ENCODE measurements at places on chromosomes 1 and 21.

DNA sequence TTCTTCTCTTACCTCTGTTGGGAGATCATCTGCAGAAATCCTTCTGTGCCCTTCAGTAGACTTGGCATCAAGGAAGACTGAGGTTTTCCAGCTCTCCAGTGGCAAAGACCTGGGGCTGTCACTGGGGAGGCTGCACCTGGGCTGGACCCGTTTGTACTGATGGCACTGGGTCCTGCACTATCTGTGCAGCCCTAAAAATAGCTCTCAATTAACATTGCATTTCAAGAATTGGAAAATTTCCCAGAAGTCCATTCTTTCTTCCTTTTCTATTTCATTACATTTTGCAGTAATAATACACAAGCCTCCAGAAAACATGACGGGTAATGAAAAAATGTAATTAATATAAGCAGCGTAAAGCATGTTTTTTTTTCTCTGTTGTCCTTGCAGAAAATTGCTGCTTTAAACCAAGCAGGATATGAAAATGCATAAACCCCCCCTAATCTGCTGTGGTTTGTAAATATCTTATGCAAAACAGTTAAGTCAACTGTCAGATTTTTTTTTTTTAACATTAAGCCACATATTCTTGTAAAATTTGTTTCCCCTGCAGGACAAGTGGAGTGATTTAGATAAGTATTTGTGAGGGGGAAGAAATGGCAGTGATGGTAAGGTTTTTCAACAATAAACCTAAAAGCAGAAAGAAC, 64.9 kb downstream of the LMO4 start:
- DNase-seq = no peak

- no peak for DNase-seq
These were observed 20.6 kb upstream of the BACE2 start for GRCh38 chr21:41147096-41147978.

DNA sequence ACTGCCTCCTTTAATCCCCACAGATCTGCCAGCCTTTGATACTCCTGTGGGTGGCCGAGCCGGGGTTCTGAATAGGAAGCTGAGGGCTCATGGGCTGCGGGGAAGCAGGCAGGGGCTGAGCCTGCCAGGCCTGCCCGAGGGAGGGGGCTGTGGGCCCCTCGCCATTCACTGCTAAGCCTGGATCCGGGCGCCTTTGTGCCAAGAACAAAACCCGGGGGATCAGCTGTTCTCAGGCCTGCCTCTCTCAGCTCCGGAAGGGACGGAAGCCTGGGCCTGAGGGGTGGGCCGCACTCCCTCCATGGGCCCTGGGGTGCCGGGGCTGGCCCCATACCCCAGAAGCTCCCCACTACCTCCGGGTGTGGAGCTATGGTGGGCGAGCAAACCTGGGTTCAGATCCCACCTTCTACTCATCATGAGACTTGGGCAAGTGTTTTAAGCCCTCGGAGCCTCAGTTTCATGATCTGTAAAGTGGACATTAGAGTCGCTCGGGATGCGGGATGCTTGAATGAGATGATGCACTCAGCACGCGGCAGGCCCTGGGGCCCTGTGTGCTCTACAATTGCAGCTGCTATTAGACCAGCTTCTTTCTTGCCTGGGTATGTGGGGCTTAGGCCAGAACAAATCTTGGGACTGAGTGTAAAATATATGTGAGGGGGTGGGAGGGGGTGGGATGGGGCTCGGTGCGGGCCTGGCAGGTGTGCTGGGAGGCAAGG, 19.2 kb upstream of the EPHA2 start:
- no peak for DNase-seq

GRCh38 chr1:156308078-156308477, 9.0 kb upstream of the VHLL start:
- no peak for DNase-seq

GRCh38 chr1:5793516-5793915, 198.7 kb downstream of the NPHP4 start:
- no peak for DNase-seq

GRCh38 chr1:62654744-62655143, 33.4 kb downstream of the DOCK7 start:
- DNase-seq = no peak

GRCh38 chr1:154629061-154629674, 21.2 kb upstream of the ADAR start:
- DNase-seq = no peak

GRCh38 chr1:164648636-164649035, 89.7 kb downstream of the PBX1 start:
- DNase-seq = no peak

GRCh38 chr1:231357831-231358354, 19.8 kb downstream of the SPRTN start:
- peak; percentile 28 for DNase-seq

DNA sequence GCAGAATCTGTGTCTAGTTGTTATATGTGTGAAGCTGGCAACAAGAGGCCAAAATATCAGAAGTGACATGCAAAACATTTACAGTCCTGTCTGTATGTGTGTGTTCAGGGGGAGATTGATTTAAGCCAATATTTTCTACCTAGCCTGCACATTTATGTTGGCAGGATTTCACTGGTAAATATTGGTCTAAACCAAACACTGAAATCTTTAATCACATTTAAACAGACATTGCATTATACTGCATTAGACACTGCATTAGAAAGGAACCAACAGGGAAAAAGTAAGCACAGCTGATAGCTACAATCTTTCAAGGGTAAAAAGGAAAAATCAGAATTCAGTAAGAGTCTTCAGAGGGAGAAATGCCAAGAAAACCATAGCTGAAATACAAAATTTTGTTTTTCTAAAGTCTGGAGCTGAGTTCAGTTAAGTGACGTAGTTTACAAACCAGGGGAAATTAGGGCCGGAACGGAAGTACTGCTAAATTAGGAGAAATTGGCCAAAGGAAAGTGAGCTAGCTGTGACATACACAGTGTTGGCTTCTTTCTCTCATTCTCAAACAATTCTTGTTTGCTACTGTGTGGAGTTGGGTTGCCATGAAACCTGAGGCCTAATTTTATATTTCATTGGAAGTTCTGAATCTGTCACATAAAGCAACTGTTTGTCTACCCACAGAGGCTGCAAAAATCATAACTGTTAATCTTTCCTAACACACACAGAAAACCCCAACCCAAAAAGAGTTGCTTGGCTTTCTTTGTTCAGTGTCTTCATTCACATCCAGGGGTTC, 217.3 kb upstream of the SGIP1 start:
- no peak for DNase-seq

- DNase-seq = no peak
These were observed 68.4 kb upstream of the CHRM3 start for GRCh38 chr1:239317948-239318347.

DNA sequence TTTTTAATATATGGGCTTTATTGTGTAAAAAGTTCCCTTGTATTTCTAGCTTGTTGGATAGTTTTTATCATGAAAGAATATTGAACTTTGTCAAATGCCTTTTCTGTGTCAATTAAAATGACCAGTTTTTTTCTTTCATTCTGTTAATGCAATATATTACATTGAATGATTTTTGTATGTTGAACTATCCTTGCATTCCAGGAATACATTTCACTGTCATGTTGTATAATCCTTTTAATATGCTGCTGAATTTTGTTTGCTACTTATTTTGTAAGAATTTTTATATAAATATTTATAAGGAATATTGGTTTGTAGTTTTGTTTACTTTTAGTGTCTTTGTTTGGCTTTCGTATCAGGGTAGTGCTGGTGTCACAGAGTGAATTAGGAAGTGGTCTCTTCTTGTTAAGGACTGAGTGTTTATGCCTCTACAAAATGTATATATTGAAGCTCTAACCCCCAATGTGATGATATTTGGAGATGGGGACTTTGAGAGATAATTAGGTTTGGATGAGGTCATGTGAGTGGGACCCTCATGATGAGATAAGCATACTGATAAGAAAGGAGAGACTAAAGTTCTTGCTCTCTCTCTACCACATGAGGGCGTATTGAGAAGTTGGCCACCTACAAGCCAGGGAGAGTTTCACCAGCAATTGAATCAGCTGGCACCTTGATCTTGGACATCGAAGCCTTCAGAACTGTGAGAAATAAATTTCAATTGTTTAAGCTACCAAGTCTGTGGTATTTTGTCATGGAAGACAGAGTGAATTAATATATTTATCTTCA, 12.0 kb upstream of the SLAMF6 start:
- no peak for DNase-seq

GRCh38 chr1:53316766-53317581, 10.9 kb downstream of the LRP8 start:
- peak; percentile 29 for DNase-seq

GRCh38 chr1:55386456-55386855, 171.3 kb upstream of the USP24 start:
- DNase-seq = no peak

GRCh38 chr1:2553871-2554620, 2.1 kb upstream of the TNFRSF14 start:
- no peak for DNase-seq

DNA sequence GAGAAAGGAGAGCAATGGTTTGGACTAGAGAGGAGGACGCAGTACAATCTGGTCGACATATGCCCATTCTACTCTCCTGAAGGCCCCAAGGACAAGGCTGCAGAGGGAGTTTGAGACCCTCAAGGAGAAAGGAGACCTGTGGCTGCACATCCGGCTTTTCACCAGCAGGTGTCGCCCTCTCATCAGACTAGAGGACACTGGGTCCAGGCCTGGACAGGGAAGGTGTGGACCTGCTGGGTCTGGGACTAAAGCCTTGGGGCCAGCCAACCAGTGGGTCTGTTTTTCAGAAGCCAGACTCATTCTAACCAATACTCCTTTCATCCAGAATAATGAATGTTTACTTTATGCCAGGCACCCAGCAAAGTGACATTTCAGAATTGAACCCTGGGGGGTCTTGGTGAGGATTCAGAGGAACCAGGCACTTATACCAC, 5.0 kb downstream of the SRARP start:
- DNase-seq = peak; percentile 80

GRCh38 chr1:40059338-40059959, 18.9 kb downstream of the CAP1 start:
- DNase-seq = no peak

DNA sequence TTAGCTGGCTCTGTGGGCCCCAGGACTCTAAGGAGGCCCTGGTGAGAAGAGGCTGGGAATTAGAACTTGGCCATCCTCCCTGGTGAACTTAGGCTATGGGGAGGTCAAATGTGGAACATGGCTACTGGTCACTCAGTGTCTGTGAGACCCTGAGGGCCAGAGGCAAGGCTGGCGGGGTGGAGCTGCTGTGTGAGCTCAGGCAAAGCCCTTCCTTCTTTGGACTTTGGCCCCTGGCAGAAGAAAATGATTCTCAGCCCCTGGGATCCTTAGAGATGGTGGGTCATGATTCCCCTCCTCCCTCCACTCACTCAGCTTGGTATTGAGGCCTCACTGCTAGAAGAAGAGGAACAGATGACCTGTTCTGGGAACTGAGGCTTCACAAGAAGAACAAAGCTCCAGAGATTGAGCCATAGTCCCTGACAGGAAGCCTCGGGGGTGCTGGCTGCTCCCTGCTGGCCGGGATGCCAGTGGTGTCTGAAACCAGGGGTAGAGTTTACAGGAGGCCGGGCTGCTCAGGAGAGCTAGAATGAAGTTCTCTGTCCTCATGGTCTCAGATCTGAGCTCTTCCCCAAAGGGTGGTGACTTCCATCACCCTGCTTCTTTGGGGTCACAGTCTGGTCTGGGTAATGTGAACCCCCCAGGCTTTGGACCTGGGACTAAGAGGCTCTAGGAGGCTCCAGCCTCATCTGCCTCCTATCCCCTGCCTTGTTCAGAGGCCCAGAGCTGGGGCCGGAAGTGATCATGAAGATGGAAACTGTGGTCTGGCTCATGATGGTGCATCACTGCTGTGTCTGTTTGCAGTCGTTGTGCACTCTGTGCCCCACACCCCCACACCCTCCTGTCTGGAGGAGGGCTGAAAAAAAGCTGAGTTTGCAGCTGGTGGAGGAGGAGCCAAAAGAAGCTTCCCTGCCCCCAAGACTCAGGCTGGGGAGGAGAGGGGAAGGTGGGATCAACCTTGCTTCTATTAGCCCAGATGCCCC, 905 bp downstream of the BTBD19 start:
- no peak for DNase-seq

GRCh38 chr1:246092136-246092535, 414.9 kb downstream of the SMYD3 start:
- DNase-seq = no peak

DNA sequence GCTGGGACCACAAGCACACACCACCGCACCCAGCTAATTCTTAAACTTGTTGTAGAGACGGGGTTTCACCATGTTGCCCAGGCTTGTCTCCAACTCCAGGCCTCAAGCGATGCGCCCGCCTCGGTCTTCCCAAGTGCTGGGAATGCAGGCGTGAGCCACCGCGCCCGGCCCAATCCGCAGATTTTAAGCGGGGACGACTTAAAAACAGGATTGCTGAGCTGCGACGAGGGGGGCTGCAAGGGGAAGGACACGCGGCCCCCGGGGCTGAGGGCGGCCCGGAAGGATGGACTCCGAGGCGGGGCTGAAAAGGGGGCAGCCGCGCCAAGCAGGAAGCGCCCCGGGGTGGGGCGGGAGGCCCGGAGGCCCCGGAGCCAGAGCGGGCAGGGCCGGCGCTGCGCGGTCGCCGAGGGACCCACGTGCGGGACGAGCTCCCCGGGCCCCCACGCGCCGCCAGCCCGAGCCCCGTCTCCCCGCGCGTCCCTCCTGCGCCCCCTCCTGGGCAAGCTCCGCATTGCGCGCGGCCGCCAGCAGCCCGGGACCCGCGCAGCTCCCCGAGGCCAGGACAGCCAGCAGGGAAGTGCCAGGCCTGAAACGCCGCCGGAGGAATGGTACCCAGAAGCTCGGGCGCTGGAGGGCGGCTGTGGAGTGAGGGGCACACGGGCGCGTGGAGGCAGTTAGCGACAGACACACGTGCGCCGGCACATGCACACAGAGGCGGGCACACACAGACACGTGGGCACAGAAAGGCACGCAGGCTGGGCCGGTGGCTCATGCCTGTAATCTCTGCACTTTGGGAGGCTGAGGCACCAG, 5.5 kb upstream of the PRKCZ start:
- DNase-seq = no peak

GRCh38 chr1:24764439-24764838, 19.2 kb downstream of the CLIC4 start:
- DNase-seq = no peak

DNA sequence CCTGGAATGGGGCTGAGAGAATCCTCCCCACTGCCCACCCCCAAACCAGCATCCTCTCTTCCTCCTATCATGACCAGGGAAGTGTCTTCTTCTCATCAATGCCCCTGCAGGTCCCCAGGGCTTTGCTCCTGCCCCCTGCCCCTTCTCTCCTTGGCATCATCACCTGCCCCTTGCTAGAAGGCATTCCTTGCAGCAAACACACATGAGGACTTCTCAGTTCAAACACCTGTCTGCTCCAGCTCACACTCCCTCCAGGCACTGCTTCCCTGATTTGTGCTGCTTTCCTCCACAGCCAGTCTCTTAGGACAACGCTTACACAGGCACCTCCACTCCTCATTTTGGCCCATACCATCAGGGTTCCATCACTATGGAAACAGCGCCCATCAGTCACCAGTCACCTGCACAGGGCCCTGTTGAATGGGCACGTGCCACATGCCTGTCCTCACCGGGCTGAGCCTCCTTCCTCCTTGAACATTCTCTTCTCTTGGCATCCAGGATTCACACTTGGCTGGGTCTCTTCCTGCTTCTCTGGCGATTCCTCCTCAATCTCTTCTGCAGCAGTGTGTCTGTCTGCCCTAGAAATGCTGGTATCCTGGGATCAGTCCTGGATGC, 81.9 kb upstream of the EDN2 start:
- no peak for DNase-seq

- no peak for DNase-seq
These were observed at the start of gene TMEM240 for GRCh38 chr1:1540090-1540817. Gene TMEM240 (minus strand): TSS chr1:1540624. CDS start chr1:1540346, 278 bp downstream.

GRCh38 chr1:184422490-184423233, 35.8 kb downstream of the C1orf21 start:
- DNase-seq = no peak

Measured in cerebellar nuclear complex (tissue), 1 donor.